ENCODE measurements at places on chromosomes 16 and 17. TPM values are rescaled to one million over a fixed set of nuclear protein-coding genes. Genes with fewer than 3 reads are reported as not detected.

DNA sequence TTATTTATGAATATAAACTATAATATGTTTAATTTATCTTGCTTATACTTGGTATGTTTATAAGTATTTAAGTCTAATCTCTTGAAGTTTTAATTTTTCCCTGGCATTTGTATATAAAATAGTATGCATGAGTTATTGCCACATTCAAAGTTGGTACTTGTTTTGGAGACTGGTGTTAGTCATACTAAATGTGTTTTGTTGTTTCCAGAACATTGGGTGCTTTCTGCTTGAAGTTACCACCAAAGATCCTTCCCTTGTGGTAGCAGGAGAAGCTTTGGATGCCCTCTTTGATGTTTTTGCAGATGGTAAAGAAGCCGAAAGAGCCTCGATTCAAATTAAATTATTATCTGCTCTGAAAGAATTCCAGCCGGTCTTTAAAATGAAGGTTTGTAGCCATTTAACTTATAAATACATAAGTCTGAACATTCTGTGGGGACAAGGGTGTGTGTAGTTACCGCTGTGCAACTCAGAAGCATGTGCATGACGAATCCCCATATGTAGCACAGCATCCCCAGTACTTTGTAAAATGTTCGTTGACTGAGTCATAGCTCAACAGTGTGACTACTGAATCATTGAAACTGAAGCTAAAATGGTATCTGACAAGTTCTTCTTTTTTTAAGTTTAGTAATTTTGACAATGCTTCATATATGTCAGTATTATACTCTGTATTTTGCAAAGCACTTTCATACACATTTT is 36.4 kb downstream of the HEATR3 start:
- H3K4me3 ChIP-seq: no peak overlapping the region
- no peak for DNase-seq
- peaks cover 64% of the 10 kb centered on the region for H3K36me3 ChIP-seq
- H3K27me3 ChIP-seq: no peaks in the 10 kb centered on the region
- no peak overlapping the region for H3K27ac ChIP-seq

DNA sequence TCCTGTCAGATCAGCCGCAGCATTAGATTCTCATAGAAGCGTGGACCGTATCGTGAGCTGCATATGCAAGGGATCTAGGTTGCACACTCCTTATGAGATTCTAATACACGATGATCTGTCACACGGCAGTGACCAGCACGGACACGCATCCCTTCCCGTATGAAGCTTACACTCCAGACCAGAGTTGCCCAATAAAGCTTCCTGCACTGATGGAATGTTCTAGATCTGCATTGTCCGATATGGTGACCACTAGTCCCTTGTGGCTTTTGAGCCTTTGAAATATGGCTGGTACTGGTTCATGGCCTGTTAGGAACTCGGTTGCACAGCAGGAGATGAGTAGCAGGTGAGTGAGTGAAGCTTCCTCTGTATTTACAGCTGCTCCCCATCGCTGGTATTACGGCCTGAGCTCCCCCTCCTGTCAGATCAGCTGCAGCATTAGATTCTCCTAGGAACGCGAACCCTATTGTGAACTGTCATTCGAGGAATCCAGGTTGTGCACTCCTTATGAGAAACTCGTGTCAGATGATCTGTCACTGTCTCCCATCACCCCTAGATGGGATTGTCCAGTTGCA is 49.8 kb upstream of the ZCCHC14 start:
- no peaks in the 10 kb centered on the region for H3K27me3 ChIP-seq
- no peak overlapping the region for H3K4me3 ChIP-seq
- H3K27ac ChIP-seq: no peak overlapping the region
- no peaks in the 10 kb centered on the region for H3K36me3 ChIP-seq
- H3K4me1 ChIP-seq: no peaks in the 10 kb centered on the region

PRSS22 gene
- not detected for total RNA-seq

- H3K27ac ChIP-seq: no peak overlapping the region
- no peaks in the 10 kb centered on the region for H3K36me3 ChIP-seq
- H3K4me1 ChIP-seq: no peaks in the 10 kb centered on the region
Measured at GRCh38 chr16:77049577-77049976, 141.4 kb upstream of the MON1B start.

CRHR1 gene
- not detected for total RNA-seq

DNA sequence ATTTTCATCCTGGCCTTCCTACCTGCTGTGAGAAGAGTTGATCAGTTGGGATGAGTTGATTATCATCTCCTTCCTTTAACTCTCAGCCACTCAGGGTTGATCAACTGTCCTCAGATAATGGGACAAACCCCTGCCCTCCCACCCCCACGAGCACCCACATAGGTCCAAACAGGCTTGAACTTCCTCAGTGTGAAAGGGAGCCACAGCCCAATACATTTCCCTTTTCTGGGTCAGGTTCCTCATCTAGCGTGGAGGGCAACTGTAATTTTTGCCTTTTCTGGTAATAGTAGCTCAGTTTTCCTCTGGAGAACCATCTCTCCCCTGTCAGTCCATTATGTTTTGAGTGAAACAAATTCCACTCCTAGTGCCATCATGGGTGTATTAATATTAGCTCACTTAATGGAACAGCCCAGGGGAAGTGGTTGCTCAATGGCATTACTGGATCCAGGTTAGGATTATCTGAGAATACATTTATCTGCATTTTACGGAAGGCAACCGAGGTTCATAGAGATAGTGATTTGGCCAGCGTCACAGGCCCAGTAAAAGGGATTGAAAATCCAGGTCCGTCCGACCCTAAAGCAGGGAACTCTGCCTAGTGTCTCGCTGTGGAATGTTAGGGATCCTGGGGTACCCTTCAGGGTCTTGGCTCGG is 476 bp upstream of the LPCAT2 start:
- H3K36me3 ChIP-seq: peaks cover 6% of the 10 kb centered on the region
- H3K4me1 ChIP-seq: peaks cover 4% of the 10 kb centered on the region
- DNase-seq: no peak
- peak overlapping the region; percentile 74 for H3K4me3 ChIP-seq

PARN gene
- 36.3 TPM for total RNA-seq

GRCh38 chr16:88391144-88391850 is 8.5 kb downstream of the ZNF469 start:
- no peak for DNase-seq
- H3K4me1 ChIP-seq: no peaks in the 10 kb centered on the region
- no peaks in the 10 kb centered on the region for H3K36me3 ChIP-seq

CTDNEP1 gene
- total RNA-seq: 30.3 TPM

RNF112 gene
- 0.88 TPM for total RNA-seq

- H3K4me1 ChIP-seq: peaks cover under 1% of the 10 kb centered on the region
- H3K36me3 ChIP-seq: no peaks in the 10 kb centered on the region
- no peak for DNase-seq
- H3K4me3 ChIP-seq: no peak overlapping the region
Measured at GRCh38 chr17:61818225-61818624, 45.1 kb downstream of the BRIP1 start.

- no peak for DNase-seq
- no peaks in the 10 kb centered on the region for H3K4me1 ChIP-seq
- H3K4me3 ChIP-seq: no peak overlapping the region
- no peaks in the 10 kb centered on the region for H3K27me3 ChIP-seq
Measured at GRCh38 chr17:82922646-82923045, 82.8 kb upstream of the ZNF750 start.

CDRT15 gene
- not detected for total RNA-seq

DYNLRB2 gene
- 4.1 TPM for total RNA-seq

DNA sequence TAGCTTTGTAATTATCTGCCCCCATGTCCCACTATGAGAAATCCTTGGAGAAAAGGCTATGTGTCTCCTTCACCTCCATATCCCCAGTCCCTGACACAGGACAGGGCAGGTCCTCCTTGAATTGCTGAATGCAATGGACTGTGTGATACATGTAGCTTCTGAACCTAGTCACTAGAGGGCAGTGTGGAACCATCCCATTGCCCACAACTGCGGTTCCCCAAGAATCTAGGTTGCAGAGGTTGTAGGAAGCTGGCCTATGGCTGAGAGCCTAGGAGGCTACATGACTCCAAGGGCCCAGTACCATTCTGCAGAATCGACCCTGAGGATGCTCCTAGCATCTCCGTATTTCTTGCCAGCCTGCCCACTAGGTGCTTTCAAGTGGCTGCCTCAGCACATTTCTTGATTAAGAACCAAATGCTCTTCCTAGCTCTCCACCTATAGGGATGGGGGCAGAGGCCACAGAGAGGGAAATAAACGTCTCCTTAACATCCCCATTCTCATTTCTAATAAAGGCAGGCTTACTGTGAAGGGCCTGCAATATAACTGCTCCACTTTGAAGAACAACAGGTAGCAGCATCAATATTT is 394.0 kb downstream of the CA10 start:
- no peaks in the 10 kb centered on the region for H3K4me1 ChIP-seq
- no peaks in the 10 kb centered on the region for H3K36me3 ChIP-seq
- no peak overlapping the region for H3K27ac ChIP-seq
- no peak overlapping the region for H3K4me3 ChIP-seq
- no peaks in the 10 kb centered on the region for H3K27me3 ChIP-seq

MEOX1 gene
- 0.39 TPM for total RNA-seq

ATMIN gene
- total RNA-seq: 39.9 TPM

- H3K36me3 ChIP-seq: no peaks in the 10 kb centered on the region
- no peak for DNase-seq
- no peak overlapping the region for H3K27ac ChIP-seq
- no peak overlapping the region for H3K4me3 ChIP-seq
- H3K4me1 ChIP-seq: no peaks in the 10 kb centered on the region
- H3K27me3 ChIP-seq: no peaks in the 10 kb centered on the region
Measured at GRCh38 chr16:81697616-81698309, 81.3 kb upstream of the PLCG2 start.

DNA sequence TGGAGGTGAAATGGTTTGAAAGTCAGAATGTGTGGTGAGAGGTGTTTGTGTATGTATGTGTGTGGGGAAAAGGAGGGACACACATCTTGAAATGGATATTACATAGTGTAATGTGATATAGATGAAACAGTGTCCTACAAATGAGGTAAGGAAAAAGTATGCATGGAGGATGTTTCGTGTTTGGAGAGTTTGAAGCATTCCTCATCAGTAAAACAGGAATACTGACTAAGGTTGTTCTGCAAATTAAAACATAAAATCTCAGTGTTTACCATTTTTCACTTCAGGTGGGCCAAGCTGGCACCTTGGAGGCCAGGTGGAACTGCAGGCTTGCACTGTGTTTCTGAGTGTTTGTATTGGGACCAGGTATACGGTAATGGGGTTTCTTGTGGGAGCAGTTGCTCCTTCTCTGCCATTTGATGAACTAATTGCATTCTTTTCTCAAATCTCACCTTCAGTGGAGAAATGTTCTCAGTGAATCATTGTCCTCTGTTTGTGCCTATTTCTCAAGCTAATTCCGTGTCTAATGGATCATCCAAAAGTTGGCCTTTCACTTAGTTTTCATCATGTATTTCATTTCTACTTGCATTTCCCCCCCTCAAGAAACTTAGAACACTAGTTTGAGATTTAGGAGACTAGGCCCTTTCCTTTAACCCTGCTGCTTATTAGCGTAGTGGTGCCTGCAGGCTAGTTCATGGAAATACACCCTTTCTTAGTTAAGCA is 8.2 kb upstream of the TBKBP1 start:
- peak overlapping the region; percentile 72 for H3K27ac ChIP-seq
- H3K4me1 ChIP-seq: peaks cover 27% of the 10 kb centered on the region
- H3K36me3 ChIP-seq: no peaks in the 10 kb centered on the region
